Bone marrow (tissue), 2 donors: ENCODE measurements at places on chromosomes 11 and 22.

GRCh38 chr11:79264284-79264683 is 176.5 kb downstream of the TENM4 start:
- DNase-seq, result no peak

DNA sequence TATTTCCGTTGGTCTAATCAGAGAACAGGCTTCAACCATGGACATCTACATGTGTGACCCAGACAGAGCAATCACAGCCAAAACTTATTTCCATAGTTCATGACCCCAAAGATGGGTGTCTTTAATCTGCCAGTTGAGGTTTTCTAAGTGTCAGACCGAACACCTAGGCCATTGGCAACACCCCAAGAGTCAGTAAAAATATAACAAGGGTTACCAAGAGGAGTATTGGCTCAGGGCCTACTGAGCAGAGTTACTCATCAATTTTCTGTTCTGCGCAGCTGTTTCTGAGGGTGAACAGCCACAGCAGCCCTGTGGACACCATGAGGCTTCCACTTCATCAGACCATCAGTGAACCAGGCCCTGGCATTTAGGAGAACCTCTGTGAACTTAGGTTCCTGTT is 18.8 kb downstream of the GUCD1 start:
- DNase-seq, result no peak

GRCh38 chr22:26447584-26448329 is 18.7 kb downstream of the ASPHD2 start:
- DNase-seq, result no peak

- DNase-seq, result no peak
Measured at GRCh38 chr11:3165916-3166267, 782 bp upstream of the OSBPL5 start.

DNA sequence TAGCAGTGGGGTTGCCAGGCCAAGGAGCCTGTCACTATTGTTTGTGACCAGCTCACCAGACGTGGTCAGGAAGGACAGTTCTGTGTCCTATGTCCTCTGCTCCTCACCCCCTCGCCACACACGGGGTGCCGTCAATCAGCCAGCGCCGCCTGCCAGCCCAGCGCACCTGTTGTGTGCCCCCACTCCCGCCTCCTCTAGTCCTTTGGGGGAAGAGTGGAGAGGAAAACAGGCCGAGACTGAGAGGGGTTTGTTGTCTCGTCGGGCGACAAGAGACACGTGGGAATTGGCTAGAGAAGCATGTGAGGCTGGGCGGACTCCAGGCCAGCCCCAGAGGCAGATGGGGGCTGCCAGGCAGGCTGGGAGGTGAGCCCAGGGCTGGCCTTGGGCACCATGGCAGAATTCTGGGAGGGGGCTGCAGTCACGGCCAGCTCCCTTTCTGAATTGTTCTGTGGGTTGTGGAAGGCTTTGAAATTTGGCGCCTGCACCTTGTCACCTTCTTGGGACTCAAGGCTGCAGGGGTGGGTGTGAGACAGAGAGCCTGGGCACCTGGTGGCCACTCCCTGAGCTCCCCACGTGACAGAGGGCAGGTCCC is 3.1 kb upstream of the KCNQ1OT1 start:
- DNase-seq, result no peak

- no peak for DNase-seq
Measured at GRCh38 chr11:115670538-115671205, 166.5 kb upstream of the CADM1 start.
